ENCODE measurements at places on chromosomes 3 and 15.

DNA sequence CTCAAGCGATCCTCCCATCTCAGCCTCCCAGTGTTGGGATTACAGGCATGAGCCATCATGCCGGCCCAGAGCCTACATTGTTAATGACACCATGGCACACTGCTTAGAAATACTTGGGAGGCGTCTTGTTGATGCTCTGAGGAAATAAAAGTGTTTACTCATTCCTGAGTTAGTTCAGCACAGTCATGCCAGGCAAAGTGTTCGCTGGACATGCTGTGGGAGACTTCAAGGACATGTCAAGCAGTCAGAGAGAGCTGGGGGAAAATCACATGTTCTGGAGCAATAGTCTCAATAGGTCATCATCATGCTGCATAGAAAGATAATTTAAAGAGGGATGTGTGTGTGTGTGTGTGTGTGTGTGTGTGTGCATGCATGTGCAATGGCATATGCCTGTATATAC, 37.5 kb downstream of the TTC23 start:
- no peak for DNase-seq

DNA sequence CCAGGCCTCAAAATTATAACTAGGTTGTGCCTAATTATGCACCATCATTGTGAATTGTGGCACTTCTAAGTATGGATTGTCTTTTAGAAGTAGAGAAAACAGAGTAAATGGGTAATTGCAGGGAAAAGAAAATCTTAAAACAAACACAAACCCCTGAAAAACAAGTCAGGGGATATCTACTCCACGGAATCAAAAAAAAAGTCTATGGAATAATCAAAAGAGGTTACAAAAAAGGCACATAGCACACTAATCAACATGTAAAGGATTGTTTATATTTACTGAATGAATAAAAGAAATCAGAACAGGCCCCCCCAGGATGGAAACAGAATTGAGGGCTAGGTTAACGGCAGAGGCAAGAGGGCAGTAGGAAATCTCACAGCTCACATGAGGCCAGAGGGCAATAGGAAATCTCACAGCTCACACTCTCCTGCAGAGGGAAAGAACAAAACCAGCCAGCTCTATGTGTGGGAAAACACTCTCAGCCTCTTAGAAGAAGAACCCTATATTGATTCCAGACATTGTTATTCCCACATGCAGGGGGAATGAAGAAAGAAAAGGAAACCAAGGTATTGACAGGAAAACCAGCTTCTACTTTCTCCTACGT, 72.7 kb upstream of the FNDC3B start:
- no peak for DNase-seq

DNA sequence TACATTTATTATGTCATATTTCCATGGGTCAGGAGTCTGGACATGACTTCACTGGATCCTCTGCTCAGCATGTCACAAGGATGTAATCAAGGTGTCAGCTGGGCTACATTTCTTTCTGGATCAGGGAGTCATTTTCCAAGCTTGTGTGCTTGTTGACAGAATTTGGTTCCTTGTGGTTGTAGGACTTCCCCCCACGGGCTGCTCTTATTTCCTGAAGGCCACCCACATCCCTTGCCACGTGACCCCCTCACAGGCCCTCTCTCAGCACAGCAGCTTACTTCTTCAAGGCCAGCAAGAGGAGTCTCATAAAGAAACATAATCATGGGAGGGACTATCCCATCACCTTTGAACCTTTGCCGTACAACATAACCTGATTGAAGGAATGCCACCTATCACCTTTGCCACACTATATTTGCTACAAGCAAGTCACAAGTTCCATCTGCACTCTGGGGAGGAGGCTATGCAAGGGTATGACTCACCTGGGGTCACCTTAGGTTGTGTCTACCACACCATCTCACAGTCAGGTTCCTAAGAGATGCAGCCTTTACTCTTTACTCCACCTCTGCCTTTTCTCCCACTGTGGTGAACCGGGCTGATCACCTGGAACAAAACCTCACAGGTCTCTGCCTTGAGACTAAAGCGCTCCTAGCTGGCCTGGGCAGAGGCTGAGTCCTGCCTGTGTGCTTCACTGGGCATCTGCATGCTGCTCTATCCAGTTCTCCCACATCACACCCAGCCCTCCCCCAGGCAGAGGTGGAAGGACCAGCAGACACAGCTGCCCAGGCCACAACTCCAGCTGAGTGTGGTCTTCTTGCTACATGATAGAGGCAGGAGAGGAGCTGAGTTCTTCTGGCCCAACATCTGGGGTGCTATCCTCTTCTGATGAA, 13.5 kb downstream of the RAB6B start:
- peak; percentile 18 for DNase-seq

- DNase-seq, result no peak
These were observed 11.9 kb downstream of the ZNF660 start for GRCh38 chr3:44596621-44597020.

- no peak for DNase-seq
These were observed 239.3 kb downstream of the ALCAM start for GRCh38 chr3:105606016-105606415.

GRCh38 chr3:160437083-160437455, 12.5 kb downstream of the TRIM59 start:
- DNase-seq, result no peak

DNA sequence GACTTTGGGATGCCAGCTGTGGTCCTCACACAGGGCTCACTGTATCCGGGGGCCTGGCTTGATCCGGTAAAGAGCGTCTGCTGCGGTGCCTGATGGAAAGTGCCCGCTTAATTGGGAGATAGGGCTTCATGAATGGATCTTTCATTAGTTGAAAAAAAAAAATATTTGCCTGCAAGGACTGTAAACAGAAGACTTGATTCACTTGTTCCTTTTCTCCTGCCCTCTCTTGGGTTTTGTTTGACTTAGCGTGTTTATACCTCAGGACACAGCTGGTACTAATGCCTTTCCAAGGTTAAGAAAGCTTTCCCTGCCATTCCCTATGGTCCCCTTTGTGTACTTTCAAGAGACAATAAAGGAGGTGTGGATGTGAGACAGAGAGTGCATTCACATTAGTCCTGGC, 493.3 kb downstream of the LPP start:
- no peak for DNase-seq

GRCh38 chr3:32813180-32813579, 4.6 kb upstream of the TRIM71 start:
- DNase-seq, result no peak

- peak; percentile 57 for DNase-seq
These were observed 1.1 kb downstream of the TMEM158 start for GRCh38 chr3:45224824-45225464.

DNA sequence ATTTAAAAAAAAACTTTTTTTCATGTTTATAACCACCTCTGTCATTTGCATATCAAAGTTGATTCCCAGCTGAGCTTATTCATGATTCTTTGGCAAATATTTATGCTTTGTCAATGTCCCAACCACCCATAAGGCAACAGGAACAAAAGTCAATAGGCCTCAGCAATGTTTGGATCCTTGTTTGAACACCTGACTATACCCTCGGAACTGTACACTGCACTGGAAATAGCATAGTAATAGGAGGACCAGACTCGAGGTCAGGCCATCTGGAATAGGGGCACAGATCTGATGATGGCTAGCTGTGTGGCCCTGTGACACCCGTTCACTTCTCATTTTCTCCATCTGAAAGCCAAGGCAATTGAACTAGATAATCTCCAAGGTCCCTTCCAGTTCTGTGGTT, 301.7 kb upstream of the ATP11B start:
- no peak for DNase-seq

GRCh38 chr15:31079519-31079918, 22.0 kb downstream of the TRPM1 start:
- DNase-seq, result no peak

- no peak for DNase-seq
These were observed 151.2 kb downstream of the MYRIP start for GRCh38 chr3:39960515-39961191.

DNA sequence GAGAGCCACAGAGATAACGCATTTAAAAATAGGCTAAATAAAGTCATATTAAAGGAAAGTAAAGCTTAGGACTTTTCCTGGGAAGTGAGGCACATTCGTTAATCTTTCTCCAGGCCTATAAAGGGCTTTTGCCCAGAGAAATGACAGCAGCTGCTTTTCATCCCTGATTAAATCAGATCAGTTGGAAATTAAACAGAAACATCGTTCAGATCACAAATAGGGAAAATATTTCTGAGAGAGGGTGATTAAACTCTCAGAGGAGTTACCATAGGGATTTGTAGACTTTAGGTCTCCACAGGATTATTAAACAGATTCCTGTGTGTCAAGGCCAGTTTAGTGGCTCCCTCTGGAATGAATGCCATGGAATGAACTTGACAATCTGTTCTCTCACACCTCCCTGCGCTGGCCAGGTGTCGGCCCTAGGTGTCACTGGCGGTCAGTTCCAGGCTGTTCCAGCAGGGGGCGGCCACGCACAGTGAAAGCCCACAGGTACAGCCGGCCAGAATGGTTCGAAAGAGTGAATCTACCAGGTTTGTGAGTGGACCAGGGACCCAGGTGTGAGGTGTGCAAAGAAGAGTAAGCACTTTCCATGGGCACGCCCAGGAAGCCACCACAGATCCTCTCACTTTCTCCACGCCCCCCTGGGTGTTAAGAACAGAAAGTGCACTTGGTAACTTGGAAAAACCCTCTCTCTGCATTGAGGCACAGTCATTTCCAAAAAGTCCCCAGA, 253.0 kb upstream of the RASGRP1 start:
- DNase-seq, result peak; percentile 90

DNA sequence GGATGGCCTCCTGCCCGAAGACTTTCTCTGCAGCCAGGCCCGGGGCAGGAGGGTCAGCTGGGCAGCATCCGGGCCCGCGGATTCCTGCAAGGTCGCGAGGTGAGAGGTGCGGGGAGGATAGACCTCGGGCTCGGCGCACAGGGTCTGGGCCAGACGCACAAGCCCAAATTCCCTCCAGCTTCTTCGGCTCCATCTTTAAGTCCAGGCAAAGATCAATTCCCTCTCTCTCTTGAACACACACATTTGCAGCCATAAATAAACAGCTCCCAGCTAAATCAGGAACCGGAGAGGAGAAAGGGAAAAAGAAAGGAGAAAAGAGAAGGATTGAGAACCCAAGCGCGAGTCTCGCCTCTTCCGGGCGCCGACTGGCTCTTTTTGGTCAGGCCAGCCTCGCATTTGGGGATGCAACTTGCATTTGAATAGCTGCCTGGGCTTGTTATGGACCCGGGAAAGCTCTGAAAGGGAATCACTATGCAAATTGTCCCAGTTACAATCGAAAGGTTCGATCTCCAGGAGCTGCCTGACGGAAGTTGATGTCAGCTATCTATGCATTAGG, 14.5 kb upstream of the ONECUT1 start:
- DNase-seq, result no peak

GRCh38 chr3:52704611-52705437, 767 bp downstream of the GLT8D1 start:
- peak; percentile 29 for DNase-seq

- DNase-seq, result no peak
These were observed 252.3 kb upstream of the ARRDC4 start for GRCh38 chr15:97708252-97708651.

DNA sequence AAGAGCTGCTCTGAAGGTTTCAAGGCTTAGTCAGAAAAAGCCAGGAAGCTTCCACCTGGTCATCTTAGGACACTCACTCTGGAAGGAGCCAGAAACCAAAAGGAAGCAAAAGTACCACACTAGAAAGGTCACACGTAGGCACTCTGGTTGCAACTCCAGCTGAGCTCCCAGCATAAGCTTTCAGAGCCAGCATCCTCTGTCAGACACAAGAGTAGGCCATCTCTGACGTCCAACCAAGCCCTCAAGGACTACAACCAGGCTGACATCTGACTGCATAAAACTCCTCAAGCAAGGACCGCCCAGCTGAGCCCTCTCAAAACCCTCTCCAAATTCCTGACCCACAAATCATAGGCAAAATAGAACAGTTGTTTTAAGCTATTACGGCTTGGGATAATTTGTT, 12.8 kb downstream of the SH3BP5 start:
- DNase-seq, result no peak

GRCh38 chr3:30302027-30302426, 304.4 kb upstream of the TGFBR2 start:
- DNase-seq, result peak; percentile 18

GRCh38 chr15:74278207-74278606, 42.1 kb downstream of the CCDC33 start:
- no peak for DNase-seq

DNA sequence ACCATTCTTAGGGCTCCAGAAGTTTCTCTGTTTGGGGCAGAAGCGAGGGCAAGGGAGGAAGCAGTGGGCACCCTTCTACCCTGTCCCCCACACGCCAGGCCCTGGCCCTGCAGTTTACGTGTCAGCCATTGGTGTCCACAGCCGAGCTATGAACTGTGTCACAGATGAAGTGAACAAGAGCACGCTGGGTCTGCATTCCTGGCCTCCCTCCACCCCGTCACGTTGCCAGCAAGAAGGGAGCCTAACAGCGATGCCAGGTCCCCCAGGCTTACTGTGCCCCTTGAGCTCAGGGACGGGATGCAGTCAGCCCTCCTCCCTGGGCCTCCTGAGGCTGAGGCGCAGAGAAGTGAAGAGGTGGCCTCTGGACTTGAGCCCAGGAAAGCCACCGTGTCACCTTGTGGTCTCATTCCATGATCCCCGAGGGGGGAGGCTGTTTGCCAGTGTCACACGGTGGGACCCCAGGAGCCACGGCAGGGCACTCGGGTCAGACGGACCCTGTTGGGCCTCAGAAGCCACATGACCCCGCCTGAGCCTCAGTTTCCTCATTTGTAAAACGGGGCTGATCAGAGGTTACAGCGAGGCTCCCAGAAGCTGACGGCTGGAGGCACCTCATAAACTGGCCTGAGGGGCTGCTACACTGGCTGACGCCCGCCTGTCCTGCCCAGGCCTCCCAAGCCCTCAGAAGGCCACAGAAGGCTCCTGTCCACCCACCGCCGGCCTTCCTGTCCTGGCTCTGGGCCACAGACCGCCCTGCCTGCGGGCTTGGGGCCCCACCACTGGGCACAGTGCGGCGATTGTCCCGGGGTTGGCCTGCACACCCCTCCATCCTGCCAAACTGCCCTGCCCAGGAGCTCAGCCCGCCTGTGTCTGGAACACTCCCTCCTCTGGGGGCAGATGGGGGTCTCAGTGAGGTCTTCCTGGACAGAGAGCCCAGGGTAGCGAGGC, 18.6 kb downstream of the IQSEC1 start:
- no peak for DNase-seq

- DNase-seq, result no peak
These were observed 167.8 kb downstream of the PTPRG start for GRCh38 chr3:61729038-61729634.

- no peak for DNase-seq
These were observed 52.9 kb upstream of the BCL6 start for GRCh38 chr3:187798126-187798525.

- no peak for DNase-seq
These were observed 83.6 kb downstream of the NCEH1 start for GRCh38 chr3:172627057-172627809.

DNA sequence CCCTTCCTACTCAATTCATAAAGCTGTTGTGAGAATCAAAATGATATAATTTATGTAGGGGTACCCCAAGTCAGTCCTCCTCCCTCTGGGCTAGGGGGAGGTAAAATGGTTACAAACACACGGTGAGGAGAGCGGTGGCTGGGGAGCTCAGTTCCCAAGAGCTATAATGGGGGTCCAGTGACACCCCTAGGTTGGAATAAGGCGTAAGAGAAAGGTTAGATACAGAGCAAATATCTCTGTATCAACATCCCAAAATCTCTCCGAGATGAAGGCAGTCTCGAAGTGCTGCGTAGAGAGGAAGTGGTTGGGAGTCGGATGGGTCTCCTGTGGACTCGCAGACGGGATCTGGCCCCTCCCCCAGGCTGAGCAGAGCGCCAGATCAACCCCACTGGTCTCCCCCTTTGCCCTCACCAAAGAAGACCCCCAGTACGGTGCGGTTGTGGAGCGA, 1.8 kb downstream of the DUOX2 start:
- no peak for DNase-seq

- no peak for DNase-seq
These were observed 253.7 kb upstream of the THBS1 start for GRCh38 chr15:39327005-39327730.

GRCh38 chr3:114005481-114005880, 50.8 kb downstream of the CCDC191 start:
- no peak for DNase-seq

Measured in activated naive CD4-positive, alpha-beta T cell treated with anti-CD3 and anti-CD28 coated beads for 36 hours (primary cell).